8988T (cell line): ENCODE measurements at places on chromosomes 3 and 15.

- no peak for DNase-seq
Measured at GRCh38 chr3:142595581-142595950, 627 bp upstream of the PLS1 start.

DNA sequence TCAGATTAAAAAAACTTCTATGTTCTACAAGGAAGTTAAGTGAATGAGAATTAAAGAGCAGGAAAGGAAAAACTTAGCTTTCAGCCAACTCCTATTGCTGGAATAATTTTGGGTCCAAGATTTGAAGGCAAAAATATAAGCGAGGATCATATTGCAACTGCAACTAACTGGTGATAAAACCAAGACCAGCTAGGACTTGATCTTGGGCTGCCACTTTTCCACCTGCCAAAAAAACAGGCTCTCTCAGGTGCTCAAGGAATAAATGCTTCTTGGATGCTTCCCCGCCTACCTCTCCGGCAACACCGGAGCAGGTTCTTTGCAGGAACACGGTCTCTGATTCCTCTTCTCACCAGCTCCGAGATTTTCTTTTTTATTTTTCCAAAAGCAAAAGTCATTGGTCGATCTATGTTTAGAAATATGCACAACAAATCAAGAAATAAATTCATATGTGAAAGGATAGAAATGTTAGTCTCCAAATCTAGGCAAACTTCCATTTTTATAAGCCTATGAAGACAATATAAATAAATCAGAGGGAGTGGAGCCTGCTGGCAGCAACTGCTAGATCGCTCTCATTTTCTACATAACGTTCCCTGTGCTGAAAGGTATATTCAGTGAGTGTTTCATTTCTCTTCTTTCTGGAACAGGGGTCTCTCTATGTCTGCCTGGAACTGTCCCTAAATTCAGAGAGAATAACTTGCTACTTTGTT, 241.9 kb downstream of the NTRK3 start:
- no peak for DNase-seq

DNA sequence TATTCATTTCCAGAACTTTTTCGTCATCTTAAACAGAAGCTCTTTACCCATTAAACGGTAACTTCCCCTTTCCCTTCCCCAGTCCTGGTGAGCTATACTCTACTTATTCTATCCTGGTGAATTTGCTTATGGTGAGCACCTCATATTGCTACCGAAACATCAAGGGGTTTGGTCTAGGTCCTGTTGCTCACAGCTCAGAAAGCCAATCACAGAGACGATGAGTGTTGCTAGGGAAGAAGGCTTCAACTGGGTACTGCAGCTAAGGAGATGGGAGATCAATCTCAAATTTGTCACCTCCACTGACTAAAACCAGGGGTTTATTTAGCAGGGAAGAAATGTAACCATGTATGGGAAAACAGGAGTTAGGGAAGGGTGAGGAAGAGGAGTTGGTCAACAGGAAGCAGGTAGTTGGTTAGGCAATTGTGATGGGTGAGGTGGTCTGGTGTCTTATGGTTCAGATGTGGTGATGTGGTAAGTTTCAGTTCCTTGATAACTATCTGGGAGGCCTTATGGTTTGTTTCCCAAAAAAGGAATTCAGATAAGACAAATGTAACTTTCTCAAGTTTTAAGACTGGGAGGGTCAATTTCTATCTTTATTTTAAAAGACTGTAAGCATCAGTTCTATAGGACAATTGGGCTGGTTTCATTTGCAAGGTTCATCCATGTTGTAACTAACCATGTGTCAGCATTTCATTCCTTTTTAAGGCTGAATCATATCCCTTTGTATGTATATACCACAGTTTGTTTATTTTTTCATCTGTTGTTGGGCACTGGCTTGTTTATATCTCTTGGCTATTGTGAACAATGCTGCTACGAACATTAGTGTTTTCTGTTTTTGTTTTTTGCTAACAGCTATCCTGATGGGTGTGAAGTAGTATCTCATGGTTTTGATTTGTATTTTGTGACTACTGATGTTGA, 24.3 kb downstream of the ARHGAP11B start:
- DNase-seq, result no peak

GRCh38 chr15:73426323-73426994, 16.5 kb upstream of the REC114 start:
- DNase-seq, result no peak

DNA sequence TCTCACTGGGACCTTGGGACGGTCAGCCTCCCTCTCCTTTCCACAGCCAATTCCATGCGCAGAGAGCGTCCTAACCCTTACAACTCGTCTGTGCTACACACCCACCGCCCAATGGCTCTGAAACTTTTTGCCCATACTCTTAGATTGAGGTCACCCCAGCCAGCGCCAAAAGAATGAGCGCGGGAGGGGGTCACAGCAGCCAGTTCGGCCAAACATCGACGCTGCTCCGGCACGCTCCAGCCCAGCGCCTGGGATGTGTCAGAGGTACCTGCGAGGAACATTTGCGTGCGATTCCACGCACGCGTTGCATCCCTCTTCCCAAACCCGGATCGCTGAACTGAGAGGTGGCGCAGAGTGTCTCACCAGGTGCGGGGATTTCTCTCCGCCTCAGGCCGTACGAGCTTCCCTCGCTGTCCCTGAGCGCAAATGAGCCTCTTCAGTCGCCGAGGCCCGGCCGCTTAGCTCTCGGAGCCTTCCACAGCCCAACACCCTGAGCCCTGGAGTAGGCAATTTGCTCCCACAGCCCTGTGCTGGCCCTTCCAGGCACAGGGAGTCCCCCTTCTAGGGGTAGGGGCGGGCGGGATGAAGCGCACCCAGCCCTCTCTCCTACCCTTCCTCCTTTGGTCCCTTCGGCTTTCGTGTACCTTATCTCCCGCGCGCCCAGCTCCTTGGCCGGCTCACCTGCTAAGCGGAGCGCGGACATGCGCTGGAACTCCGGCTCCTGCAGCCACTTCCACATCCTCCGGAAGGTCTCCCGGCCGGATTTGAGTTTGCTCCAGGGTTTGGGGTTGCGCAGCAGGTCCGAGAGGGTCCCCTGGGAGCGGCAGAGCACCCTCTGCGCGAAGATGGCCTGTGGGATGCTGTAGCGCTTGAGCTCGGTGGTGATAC, 1.8 kb downstream of the ONECUT1 start:
- DNase-seq, result no peak

DNA sequence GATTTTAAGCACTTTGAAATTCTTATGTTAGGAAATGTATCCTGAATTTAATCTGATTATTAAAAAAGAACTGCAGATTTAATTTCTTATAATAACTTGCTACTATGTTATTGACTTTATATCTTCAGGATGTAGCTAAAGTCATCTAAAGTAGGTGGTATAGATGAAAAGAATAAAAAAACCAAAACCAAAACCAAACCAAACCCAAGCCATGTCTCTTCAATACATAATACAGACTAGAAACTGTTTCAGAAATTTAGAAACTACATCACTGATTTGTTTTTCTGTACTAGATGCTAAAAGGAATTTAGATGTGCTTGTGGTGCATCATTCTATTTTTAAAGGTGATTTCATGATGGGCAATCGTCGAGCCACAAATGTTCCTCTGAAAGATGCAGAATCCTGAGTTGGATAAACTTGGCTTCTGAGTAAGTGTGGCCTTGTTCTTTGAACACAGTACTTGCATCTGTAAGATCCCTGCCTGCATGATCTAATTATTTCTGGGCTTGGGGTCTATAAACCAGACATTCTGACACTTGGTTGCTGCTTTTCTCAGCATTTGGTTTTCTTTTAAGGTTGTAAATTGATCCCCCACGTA, 287.1 kb upstream of the SUCLG2 start:
- no peak for DNase-seq

DNA sequence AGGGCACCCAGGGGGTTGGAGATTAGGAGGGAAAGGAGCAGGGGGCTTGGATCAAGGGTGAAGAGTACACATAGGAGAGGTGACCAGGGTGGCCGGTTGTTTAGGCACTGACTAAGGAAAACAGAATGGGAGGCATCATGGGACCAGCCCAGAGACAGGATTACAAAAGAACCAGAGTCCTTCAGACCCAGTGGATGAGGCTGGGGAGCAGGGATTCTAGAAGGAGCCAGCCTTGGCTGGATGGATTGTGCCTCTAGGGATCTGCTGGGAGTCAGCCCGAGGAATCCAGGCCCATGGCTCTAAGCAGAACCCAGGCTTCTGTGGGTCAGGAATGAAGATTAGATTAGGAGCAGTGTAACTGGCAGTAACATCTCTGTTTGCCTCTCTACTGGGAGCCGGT, 98.6 kb downstream of the ARNT2 start:
- DNase-seq, result no peak

GRCh38 chr3:30631243-30631904, 25.0 kb downstream of the TGFBR2 start:
- no peak for DNase-seq
